Ureter (tissue), 1 donor: ENCODE measurements at places on chromosomes 11 and 22. TPM values are rescaled to one million over a fixed set of nuclear protein-coding genes. Genes with fewer than 3 reads are reported as not detected.

Gene MUC5B
- total RNA-seq, result not detected

Gene KCNK4
- not detected for total RNA-seq

Gene DKK3
- 74.6 TPM for total RNA-seq

Gene RFPL2
- not detected for total RNA-seq

Gene DCDC1
- total RNA-seq, result 1.6 TPM

Gene TRIM66
- total RNA-seq, result 40.1 TPM

Gene SMDT1
- 86.4 TPM for total RNA-seq

Gene OR10D3
- total RNA-seq, result not detected

Gene WT1
- total RNA-seq, result 0.49 TPM

Gene OR8D4
- total RNA-seq, result not detected

Gene UPK3A
- 233 TPM for total RNA-seq

Gene LMO2
- total RNA-seq, result 14.0 TPM

Gene UBQLN3
- 0.70 TPM for total RNA-seq

Gene TTC38
- total RNA-seq, result 30.9 TPM

Gene ART1
- not detected for total RNA-seq

DNA sequence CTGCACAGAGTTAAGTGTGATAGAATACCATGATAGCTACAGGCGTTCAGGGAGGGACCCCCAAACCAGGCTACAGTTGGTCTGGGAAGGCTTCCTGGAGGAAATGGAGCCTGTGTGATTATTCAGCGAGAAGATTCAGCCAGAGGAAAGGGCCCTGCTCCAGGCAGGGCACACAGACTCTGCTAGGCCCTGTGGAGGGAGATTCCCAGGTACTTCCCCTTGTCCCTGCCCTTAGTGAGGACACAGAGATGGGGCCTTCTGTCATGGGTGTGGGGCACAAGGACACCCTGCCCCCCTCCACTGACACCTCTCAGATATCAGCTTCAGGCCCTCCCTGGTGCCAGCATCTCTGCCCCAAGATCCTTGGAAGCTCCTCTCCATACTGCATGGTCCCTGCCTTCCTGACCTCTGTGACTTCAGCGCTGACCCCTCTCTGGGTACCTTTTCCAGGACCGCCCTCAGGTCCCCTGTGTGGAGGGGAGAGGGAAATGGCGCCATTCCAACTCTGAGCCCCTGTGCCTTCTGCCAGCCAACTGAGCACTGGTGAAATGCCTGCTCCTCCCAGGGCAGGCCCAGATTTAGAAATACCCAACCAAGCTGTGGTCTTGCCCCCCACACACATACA, 12.6 kb upstream of the POU2F3 start:
- DNase-seq, result peak; percentile 40

GRCh38 chr11:34904421-34904955, 11.7 kb downstream of the APIP start:
- DNase-seq, result peak; percentile 52

DNA sequence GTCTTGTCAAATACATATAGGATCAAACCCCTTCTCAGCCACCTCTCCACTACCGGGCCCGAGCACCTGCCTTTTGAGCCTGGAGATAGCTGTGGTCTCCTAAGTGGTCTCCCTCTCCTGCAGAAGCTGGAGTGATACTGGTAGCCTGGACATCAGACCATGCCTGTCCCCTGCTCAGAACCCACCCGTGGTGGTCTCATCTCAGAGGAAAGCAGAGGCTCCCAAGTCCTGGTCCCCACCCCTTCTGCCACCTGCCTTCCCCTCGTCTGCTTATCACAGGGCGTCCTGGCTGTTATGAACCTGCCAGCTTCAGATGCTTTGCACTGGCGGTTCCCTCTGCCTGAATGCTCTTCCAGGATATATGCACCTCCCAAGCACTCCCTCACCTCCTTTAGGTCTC, 50.5 kb upstream of the EIF3D start:
- DNase-seq, result no peak

- DNase-seq, result peak; percentile 69
Measured at GRCh38 chr22:42906605-42907348, 49.7 kb upstream of the ARFGAP3 start.

GRCh38 chr11:43756575-43756974, 76.0 kb downstream of the HSD17B12 start:
- no peak for DNase-seq

DNA sequence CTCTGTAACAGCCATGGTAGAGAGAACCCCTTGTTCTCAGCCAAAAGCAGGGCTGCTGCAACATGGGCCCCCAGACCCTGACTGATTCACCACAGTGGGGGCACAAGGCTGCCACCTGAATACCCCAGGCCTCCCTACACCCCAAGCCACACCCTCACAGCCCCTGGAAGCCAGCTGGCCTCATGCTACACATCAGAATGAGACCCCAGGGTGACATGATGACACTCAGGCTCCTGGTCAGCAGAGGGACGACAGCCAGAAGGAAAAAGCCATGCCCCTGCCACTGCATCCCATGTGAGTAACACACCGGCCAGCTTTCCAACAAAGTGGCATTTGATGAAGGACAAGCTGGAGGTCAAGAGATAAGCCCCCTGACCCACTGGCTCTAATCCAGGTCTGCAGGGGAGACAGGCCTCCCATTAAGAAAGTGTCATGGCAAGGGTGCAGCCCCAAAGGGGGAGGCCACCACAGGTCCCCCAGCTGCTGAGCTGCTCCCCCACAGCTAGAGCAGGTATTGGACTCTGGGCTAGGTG, 2.6 kb downstream of the CDPF1 start:
- no peak for DNase-seq

GRCh38 chr11:45806072-45806933, 1.4 kb downstream of the SLC35C1 start:
- DNase-seq, result no peak

- no peak for DNase-seq
Measured at GRCh38 chr11:11865449-11865848, 23.7 kb downstream of the USP47 start.

GRCh38 chr11:15795378-15795777, 561.0 kb downstream of the SOX6 start:
- DNase-seq, result no peak

GRCh38 chr11:8207080-8208000, 38.5 kb upstream of the RIC3 start:
- no peak for DNase-seq

GRCh38 chr11:123678246-123678645, 23.8 kb upstream of the SCN3B start:
- no peak for DNase-seq

DNA sequence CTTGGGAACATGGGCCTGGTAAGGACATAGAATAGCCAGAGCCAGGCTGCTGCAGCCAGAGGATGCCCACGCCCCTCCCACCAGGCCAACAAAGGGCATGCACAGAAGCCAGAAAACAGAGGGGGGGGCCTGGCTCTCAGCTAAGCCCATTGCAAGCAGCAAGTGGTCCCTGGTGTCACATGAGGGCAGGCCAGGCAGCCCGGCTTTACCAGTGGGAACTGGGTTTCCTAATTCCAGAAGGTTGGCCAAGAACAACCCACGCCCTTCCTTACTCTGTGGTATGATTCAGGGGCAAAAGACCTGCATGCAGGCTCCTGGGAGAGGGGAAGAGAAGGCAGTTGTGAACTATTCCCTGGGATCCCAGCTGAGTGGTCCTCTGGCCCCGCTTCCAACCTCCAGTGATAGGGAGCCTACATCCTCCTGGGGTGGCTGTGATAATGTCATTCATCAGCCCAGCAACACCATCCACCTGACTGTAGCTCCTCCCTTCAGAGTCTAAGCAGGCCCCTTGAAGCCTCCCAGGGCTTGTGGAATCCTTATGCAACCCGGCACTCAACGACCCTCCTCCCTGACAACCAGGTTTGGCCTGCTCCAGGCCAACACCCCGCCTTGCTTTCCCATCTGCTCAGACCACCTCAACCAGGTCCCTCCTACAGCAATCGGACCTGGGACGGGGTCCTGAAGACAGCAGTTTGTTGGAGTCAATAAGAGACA, 62.1 kb upstream of the LMO1 start:
- no peak for DNase-seq

GRCh38 chr11:126837581-126837980, 163.0 kb downstream of the KIRREL3 start:
- DNase-seq, result no peak

GRCh38 chr11:83349296-83349695, 63.1 kb upstream of the CCDC90B start:
- no peak for DNase-seq

DNA sequence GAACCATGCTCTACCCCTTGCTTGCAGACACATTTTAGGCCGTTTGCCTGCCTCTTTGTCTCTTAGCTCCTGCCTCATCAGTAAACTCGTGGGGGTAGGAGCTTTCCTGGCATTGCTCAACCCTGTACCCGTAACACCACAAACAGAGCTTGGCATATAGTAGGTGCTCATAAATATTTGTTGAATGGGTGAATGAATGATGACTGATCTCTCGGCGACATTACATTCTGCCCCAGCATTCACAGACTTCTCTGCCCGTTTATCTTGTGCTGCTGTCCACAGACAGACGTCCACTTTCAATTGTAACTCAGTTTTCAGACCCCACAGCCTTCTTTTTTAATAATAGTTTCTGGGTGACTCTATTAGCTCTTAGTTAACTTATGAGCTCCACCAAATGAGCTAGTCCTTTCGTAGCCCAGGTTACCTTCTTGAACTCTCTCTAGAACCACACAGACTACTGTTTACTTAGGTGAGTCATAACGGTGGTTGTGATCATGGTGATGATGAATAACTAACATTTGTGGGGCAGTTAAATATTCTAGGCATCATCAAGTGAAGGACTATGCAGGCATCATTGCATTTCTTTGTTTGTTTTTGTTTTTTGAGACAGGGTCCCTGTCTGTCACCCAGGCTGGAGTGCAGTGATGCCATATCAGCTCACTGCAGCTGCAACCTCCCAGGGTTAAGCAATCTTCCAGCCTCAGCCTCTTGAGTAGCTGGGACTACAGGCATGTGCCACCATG, 188.4 kb downstream of the ADAMTS15 start:
- no peak for DNase-seq

DNA sequence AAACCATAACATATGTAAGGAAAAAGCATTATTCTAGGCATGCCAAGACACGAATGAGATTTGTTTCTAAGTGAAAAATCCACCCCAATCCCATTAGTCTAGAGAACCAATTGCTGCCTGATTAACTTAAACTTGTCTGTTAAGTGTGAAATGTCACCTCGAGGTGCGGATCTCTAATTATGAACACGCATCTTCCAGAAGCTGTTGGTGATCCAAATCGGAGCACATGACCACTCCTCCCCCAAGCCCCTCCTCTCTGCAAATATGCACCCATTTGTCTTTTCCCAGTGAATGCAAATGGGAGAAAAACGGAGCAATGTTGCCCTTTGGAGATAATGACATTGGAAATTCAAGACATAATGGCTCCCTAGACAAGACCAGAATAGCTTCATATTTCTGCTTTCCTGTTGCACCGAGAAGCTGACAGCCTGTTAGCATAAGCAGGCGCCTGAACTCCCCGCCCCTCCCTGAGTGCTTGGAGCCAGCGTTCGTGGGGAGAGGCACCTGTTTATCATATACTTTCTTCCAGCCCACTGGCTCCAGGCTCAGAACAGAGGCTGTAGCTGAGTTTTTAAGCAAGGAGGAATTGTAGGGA, 6.0 kb upstream of the FXYD6 start:
- no peak for DNase-seq

- DNase-seq, result no peak
Measured at GRCh38 chr22:32204856-32205722, at the start of gene RFPL2. RFPL2 (minus strand) TSS chr22:32205073; CDS start chr22:32202451, 2,622 bp downstream.

GRCh38 chr22:20429254-20430100, 8.1 kb downstream of the SCARF2 start:
- DNase-seq, result peak; percentile 64

DNA sequence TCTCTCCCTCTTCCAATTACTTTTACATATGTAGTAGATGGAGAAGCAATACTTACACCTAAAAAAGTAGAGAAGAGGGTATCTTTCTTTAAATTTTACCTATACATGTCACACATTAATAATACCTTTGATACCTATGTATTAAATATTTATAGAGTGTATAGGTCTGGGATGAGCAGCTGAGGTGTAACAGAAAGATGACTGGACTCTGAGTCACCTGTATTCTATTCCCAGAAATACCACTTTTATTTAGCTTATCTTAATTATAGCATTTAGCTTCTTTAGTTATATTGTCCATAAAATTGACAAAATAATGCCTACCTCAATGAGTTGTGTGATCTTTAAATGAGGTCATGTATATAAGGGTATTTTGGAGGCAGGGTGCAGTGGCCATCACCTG, 30.6 kb upstream of the YAP1 start:
- DNase-seq, result no peak

- DNase-seq, result no peak
Measured at GRCh38 chr11:84549217-84549616, 1077.9 kb downstream of the DLG2 start.

- no peak for DNase-seq
Measured at GRCh38 chr11:64538501-64538951, 52.5 kb upstream of the SLC22A12 start.

- DNase-seq, result no peak
Measured at GRCh38 chr11:57491371-57492061, 24.0 kb downstream of the SLC43A1 start.
